ENCODE measurements at places on chromosomes 5 and 9. TPM values are rescaled to one million over a fixed set of nuclear protein-coding genes. Genes with fewer than 3 reads are reported as not detected.

GRCh38 chr5:95035891-95036685 is 248.8 kb downstream of the MCTP1 start:
- no peak for DNase-seq

GRCh38 chr5:148540647-148541046 is 113.7 kb downstream of the HTR4 start:
- DNase-seq = no peak

DNA sequence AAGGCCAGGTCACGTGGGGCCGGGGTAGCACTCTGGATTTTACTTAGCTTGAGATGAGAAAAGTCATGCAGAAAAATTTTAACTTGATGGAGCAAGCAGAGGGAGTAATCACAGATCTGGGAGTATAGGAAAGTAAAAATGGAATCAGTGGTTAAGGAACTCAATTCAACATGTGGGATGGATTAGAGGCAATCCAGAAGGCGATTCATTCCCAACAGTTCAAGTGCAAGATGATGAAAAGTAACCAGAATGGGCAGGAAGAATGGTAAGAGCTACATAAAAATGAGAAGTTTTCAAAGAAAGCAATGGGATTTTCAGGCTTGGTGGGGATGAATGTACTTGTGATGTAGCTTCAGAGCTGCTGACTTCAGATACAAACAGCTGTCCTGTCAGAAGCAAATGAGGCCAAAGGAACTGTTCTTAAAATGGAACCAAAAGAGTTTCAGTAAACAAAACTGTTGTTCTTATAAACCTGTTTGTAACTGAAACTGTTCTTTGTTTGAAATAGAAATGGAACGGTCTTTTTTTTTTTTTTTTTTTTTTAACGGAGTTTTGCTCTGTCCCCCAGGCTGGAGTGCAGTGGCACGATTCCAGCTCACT is 5.6 kb upstream of the SEC24A start:
- DNase-seq = no peak

DNA sequence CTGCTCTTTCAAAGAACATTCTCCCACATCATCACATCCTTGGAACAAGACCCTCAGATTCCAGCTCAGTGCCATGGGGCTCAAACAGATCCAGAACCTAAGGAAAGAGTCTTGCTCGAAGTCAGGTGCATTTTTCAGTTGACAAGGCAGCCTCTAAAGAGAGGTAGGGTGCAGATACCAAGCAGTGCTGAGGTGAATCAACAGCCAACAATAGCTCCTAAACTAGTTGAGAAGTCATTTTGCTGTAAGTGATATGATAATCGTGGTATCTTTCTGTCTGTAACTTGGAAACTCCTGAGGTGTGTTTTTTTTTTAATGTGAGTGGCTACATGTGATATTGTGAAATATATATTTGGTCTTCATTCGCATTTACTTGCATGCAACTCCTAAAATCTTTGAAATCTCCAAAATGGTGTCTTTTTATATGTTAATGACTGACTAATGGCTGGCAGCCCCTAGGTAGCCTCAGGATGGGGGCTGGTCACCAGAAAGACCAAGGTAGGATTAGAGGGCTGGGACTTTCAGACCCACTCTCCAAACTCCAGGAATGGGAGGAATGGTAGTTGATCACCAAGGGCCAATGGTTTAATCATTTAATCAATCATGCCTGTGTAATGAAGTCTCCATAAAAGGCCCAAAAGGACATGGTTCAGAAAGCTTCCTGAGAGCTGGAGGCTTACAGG is 96.6 kb downstream of the SERINC5 start:
- DNase-seq = no peak

Gene SNAPC4
- polyA plus RNA-seq = 7.3 TPM
